ENCODE measurements at places on chromosomes 3 and 15.

- DNase-seq: no peak
Measured at GRCh38 chr3:39388741-39389248, 5.6 kb downstream of the SLC25A38 start.

- no peak for DNase-seq
Measured at GRCh38 chr3:46655271-46655670, 38.2 kb downstream of the ALS2CL start.

GRCh38 chr3:32334675-32335074, 57.0 kb upstream of the CMTM7 start:
- no peak for DNase-seq

GRCh38 chr3:170494766-170495165, 76.1 kb downstream of the CLDN11 start:
- DNase-seq: no peak

GRCh38 chr3:154791611-154792010, 288.5 kb upstream of the MME start:
- no peak for DNase-seq

DNA sequence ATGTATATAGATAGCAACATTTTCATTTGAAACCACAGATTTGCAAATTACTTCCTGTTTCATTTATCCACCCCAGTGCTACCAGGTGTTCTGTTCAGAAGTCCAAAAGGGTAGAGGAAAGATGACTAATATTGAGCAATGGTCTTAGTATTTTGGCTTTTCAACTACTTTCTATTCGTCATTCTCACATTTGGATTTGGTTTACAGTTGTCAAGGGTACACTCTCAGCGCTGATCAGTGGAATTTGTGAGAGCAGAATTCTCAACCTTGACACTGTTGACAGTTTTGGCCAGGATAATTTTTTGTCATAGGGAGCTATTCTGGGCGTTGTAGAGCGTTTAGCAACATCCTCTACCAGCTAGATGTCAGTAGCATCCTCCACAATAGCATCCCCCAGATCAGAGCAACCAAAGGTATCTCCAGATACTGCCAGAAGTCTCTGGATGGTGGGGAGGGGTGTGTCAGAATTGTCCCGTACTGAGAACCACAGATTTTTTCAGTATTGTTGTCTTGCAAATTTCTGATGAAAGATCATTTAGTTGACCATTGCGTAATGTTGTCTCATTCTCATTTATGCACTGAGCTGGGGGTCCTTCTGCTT, 4.2 kb downstream of the HMCES start:
- DNase-seq: no peak

GRCh38 chr15:68691705-68692104, 112.9 kb downstream of the CORO2B start:
- no peak for DNase-seq

DNA sequence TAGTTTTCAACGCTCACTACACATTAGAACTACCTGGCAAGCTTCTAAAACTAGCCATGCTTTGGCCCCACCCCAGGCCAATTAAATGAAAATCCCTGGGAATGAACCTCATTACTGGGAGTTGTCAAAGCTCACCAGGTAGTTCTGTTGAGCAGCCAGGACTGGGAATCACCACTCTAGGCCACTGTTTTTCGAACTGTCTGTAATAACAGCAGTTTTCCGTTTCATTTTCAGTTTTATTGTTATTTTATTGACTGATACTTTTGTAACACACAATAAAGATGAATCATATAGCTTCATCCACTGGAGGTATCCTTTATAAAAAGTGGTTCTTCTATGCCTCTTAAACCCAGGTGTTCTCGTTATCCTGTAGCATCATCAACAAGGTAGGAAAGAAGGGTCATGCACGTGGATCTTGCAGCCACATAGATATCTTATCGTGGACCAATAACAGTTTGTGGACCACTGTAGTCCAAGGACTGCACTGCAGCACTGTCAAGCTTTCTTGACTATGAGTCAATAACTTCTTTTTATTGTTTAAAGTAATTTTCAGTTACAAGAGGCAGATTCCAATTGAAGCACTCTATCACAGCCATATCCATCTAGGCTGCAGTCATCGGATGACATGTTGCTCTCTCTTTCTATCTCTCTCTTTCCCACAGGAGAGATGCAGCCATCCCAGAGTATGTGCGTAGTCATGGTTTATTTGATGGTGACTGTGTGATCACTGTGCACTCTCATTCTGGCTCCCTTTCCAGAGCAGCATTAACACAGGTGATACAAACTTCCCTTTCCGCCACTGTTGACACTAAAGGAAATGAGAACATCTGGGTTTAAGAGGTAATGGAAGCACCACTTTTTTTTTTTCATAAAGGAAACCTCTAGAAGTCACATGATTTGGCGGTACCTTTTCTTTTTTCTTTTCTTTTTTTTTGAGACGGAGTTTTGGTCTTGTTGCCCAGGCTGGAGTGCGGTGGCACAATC, 39.0 kb upstream of the BLM start:
- no peak for DNase-seq

- DNase-seq: no peak
Measured at GRCh38 chr3:9064251-9064650, 101.0 kb upstream of the RAD18 start.

DNA sequence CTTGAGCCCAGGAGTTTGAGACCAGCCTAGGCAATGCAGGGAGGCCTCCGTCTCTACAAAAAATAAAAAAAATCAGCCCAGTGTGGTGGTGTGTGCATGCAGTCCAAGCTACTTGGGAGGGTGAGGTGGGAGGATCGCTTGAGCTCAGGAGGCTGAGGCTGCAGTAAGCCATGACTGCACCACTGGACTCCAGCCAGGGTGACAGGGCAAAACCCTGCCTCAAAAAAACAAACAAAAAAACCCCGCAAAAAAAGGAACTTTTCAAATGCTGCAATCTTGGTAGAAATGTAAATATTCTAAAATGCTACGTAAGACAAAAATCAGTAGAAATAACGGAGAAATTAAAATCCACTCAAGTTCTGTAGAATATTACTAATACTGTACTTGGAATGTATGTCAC, 108.1 kb upstream of the MELTF start:
- DNase-seq: no peak

GRCh38 chr15:41899854-41900442, 6.1 kb upstream of the SPTBN5 start:
- DNase-seq: no peak

DNA sequence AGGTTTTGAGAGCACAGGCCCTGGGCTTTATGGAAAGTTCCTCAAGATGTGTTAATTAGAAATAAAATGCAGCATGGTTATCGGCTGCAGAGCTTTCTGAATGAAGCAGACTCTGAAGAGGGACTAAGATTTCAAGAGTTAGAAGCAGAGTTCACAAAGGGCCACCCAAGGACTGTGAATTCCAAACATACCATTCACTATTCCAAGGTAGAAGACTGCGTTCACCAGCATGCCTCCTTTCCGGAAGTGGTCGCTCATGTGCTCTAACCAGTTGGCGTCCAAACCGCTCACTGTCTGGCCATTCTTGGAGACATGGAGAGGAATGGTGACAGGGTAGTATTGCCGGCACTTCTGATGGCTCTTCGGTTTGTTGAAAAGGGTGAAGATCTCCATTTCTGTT, 104.9 kb downstream of the OXNAD1 start:
- no peak for DNase-seq

- DNase-seq: no peak
Measured at GRCh38 chr3:111675846-111676210, 80.7 kb upstream of the ZBED2 start.

GRCh38 chr3:16840101-16840424, 44.7 kb upstream of the PLCL2 start:
- DNase-seq: no peak

GRCh38 chr15:51024735-51025453, 69.8 kb downstream of the TNFAIP8L3 start:
- DNase-seq: no peak

DNA sequence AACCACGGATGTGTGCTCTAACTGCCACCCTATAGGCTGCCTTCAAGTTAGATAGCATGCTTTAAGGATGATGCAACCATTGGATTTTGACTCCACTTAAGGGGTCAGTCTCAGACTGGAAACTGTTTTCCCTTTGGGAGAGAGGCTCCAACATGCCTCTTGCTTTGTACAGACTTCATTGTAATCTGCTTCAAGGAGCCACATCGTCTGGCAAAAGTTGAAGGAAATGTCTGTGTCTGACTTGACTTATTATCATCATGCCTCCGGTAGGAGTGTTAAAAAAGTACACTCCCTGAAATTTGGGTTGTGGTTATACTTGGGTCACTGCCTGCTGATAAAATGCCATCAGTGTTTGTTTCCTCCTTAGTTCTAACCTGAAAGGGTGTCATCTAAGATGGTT, 245.4 kb upstream of the CDIN1 start:
- no peak for DNase-seq

- DNase-seq: no peak
Measured at GRCh38 chr15:35926007-35926380, 380.0 kb upstream of the DPH6 start.

DNA sequence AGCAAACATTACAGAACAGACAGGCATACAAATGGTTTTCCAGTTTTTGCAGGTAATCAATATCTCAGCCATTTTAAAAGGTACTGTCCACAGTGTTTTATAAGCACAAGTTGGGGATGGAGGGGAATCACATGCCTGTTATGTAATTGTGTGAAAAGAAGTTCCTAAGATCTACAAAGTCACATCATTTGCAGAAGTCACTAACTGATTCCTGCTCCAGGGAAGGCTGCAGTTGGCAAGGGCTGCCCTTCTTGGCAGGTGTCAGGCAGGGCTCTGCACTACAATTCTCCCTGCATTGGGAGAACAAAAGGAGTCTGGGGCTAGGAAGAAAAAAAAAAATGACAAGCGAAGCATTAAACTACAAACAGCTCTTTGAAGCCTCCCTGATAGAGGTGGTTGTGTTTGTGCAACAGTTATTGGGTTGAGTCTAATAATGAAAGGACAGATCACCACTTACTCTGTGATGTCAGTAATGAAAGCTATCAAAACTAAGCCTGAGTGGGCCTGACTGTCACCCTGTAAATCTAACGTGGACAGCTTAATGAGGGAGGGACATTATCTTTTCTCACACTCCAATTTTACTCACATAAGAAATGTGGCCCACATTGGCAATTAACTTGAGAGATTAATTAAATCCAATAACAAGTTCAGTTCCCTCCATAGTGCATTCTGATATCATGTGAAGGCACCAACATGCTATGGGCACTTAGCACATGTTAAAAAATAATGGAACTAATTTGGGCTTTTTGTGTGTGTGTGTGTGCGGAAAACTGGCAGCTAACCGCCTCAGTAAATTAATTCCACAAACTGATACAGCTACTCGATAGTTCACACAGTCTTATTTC, 242.9 kb downstream of the FHIT start:
- DNase-seq: no peak

- no peak for DNase-seq
Measured at GRCh38 chr15:101128221-101129015, 123.4 kb downstream of the CHSY1 start.

DNA sequence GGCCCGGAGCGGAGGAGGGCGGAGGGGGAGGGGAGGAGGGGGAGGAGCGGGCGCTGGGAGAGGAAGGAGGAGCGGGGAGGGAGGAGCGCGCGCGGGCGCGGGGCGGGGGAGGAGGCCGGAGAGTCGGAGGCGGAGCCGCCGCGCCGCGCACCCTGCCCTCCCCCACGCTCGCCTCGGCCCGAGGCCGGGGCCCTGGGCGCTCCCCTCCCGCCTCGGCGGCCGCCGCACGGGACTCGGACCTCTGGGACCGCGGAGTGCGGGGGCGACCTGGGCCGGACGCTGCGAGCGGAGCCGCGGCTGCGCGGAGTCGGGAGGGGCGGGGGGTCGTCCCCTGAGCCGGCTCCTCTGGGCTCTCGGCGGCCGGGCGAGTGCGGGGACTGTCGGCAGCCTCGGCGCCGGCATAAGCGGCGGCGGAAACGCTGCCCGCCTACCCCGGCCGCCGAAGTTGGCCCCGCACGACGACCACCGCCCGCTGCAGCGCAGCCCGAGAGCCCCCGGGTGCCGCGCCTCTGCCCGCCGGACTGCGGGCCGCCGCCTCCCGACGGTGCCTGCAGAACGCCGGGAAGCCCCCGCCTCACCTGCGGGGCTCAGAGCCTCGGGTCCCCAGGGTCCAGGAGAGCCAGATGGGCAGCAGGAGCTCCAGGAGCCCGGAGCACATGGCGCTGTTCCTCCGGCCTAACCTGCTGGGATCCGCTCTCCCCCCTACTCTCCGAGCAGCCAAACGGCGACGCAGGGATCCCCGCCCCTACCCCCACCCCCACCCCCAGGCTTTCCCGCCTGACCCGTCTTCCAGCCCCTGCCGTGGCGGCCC, 406 bp upstream of the GABRB3 start:
- DNase-seq: no peak

DNA sequence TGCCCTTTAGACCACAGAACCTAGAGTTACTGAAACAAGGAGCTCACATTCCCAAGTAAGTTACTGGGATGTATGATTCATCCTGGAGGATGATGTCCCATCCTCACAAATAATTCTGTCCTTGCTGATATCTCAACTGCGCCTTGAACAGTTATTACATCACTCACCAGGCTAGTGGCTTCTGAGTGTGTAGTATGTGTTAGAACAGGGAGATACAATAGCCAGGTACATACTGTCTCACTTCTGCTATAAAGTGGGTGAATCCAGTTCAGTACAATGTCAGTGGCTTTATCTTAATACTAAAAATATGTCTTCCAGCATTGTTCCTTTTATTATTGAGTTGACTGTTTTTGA, 483.2 kb upstream of the FRG2C start:
- DNase-seq: no peak

DNA sequence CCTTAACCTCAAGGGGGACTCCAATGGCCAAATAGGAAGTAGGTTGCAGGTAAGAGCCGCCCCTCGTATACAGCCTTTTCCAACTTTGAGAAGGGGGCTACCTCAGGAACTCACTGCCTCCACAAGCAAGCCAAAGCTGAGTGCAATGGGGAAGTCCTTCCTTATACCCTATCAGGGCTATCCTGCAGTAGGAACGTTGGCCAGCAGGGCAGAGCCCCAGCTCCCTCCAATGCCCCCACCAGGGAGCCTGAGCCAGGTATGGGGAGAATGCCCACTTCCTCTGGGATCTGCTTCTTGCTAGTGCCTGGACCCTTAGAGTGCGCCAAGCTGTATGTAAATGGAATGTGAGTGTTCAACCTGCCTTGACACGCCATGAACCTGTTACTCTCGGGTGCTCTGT, 16.3 kb downstream of the CACNA2D2 start:
- no peak for DNase-seq

DNA sequence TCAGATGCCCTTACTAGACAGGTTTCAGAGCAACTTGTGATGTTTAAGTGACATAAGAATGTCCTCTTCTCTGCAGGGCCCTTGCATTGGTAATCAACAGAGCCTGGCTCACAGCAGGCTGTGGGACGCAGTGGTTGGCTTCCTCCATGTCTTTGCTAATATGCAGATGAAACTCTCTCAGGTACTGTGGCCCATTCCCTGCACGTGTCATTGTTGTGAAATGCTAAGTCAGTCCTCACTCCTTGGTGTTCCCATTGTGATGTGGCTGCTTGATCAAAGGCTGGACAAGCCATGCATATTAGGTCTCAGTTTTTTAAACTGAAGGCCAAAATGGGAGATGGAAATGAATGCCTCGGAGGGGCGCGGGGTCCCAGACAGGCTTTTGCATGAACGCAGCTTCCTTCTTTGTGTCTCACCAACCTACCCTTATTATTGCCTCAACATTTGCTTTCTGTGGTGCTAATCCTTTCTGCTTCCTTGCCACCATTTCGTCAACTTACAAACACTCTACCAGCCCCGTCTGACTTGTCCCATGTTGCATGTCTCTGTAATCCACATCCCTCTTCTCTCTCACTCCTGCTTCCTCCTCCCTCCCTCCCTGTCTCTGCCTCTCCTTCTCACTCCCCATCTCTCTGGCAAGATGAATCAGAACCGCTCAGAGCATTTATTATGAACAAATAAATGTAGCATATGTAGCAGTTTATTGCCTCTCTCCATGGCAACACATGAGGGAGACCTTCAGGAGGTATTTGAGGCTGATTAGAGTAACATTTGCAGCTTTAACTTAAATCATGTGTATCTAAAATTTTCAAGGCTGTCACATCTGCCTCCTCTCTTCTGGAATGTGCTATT, 133.2 kb upstream of the CHRM5 start:
- no peak for DNase-seq
